ENCODE measurements at places on chromosomes 4 and X.

- DNase-seq = peak; percentile 44
Measured at GRCh38 chr4:14254252-14254651, 626.7 kb upstream of the BOD1L1 start.

GRCh38 chrX:39811376-39811775, 286.4 kb downstream of the BCOR start:
- DNase-seq = no peak

GRCh38 chr4:29131304-29131703, 1588.9 kb upstream of the PCDH7 start:
- no peak for DNase-seq

DNA sequence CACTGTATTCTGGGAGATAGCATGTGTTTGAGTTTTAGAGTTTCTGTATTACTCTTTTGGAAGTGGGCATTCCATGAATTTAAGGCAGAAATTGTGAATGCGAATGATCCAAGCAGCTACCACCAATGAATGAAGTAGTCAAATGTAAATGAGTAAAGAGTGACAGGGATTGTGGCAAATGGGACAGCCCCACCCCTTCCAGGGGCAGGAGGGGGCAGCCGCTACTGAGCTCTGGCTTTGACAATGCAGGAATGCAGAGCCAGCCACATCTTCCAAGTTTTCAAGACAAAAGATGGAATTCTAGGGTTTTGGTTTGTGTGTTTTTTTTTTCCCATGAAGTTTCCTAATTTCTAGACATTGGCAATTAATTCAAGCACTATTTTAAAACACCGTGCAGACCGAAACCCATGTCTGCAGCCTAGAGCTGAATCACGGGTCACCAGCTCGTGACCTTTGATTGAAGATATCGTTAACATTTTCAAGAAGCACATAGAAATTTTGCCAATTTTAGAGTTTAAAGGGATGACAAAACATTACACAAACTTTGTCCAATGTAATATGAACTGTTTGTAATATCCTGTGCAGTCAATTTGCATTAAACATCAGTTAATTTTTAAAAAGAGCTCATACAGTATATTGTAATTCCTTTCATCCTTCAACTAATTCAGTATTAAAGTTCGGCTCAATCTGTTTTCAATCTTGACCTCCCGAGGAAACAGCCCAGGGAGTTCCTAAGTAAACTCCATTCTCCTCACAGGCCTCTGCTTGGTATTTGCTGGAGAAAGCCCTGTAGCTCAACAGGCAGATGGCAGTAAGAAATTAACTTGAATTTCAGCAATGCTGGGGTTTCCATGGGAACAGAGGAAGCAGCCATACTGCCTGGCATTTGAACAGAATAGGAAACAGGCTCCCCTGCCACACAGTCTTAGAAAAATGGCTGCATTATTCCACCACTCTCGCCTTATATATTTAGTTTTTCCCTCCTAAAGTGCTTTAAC, 83.4 kb downstream of the UCHL1 start:
- peak; percentile 71 for DNase-seq

GRCh38 chr4:17763931-17764330, 17.5 kb downstream of the FAM184B start:
- no peak for DNase-seq

DNA sequence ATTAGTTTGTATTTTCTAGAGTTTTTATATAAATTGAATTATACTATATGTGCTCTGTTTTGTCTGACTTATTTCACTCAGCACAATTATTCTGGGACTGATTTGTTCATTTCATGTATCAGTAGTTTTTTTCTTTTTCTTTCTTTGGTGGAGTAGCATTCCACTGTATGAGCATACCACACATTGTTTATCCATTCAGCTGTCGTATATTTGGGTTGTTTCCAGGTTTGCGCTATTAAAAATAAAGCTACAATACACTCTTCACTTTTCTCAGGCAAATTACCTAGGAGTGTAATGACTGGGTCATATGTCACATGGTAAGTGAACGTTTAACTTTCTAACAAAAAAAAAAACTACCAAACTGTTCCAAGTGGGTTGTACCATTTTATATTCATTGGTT, 9.6 kb upstream of the OTUD4 start:
- no peak for DNase-seq

DNA sequence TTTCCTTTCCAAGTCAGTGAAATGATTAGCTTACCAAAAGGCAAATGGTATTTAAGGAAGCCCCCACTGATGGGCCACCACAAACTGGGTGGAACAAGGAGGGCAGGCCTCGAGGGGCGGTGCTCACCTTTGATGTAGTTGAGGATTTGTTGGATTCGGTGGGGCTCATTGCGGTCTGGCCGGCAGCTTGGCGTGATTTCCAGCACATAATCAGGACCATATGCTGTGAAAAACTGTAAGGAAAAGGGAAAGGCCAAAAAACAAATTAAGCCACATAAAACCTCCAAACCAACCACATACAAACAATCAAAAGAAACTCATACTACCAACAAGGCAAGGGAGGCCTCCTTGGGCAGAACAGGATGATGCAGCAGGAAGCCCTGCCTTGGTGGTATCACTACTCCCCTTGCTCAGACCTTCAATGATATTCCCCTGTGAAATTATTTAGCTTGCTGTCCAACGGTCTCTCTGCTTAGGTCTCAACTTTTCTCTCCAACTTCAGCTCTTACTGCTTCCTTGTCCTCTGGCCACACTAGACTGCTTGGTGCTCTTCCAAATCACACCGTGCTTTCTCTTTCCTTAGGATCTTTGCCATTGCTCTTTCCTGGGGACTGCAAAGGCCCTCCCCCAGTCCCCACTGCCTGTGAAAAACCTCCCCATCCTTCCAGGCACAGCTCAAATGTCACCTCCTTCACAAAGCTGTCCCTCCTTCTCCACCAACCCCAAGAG, 46.1 kb upstream of the CITED1 start:
- DNase-seq = no peak

DNA sequence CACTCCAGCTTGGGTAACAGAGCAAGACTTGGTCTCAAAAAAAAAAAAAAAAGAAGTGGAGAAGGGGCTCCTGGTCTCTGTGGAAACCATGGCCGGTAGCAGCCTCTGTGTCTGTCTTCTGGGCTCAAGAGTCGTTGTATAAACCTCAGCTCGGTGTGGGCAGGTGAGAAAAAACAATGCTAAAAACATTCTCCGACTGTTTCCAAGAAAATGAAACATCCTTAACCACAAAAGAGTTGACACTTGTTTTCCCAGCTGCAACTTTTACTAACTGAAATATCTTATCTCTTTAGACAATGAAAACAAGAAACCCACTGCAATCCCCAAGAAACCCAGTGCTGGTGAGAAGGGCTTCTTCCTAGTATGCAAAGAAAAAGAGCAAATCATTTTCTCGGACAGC, 26.2 kb downstream of the CD99 start:
- DNase-seq = no peak

DNA sequence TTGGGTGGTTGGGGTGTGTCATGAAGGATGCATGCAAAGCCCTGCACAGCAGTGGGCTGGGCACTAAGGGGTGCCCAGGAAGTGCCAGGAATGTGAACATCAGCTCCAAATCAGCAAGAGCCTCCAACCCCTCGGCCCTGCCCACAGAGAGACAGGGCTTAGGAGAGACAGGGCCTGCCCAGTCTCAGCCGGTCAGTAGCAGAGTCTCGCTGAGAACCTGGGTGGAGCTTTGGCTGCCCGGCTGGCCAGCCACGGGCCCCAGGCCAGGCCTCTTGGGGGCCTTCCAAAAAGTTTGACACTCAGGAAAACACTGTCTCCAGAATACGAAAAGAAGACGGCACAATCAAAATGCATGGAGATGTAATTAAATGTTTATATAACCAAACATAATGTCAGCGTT, 4.3 kb upstream of the MXD4 start:
- no peak for DNase-seq

- no peak for DNase-seq
Measured at GRCh38 chr4:95027905-95028618, 270.3 kb downstream of the BMPR1B start.

- DNase-seq = no peak
Measured at GRCh38 chrX:39755143-39756032, 342.4 kb downstream of the BCOR start.

- no peak for DNase-seq
Measured at GRCh38 chr4:182494103-182494502, 250.9 kb downstream of the TENM3 start.

DNA sequence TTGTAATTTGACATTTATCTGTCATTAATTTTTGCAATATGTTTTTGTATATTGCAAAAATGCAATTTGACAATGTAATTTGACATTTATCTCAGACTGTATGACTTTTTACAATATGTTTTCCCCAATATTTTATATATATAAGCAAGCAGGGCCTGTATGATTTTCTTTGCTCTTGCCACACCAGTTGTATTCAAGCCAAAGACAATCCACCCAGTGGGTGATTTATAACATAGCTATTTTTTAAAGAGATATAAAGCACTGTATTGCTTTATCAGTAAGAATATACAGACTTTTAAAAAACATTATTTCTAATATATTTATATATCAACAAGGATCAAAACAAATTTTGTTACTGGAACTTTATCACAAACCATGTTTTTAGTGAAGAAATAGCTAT, 47.3 kb downstream of the SLIT2 start:
- DNase-seq = no peak

DNA sequence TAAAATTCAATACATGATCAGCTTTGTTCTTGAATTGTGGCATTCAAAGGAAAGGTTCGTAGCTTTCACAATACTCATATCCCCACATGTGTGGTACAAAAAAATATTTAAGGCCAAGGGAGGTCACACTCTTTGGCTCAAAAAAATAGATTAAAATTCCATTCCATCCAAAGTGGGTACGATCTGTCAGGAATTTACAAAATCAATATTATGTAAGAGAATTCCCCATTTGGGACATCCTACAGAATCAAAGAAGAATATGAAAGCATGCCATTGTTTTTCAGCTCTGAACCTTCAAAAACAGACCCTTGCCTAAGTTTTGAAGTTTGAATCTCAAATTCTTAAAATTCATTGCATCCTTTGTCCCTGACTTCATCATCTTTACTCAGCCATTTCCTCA, 85.8 kb downstream of the MID1 start:
- DNase-seq = no peak

DNA sequence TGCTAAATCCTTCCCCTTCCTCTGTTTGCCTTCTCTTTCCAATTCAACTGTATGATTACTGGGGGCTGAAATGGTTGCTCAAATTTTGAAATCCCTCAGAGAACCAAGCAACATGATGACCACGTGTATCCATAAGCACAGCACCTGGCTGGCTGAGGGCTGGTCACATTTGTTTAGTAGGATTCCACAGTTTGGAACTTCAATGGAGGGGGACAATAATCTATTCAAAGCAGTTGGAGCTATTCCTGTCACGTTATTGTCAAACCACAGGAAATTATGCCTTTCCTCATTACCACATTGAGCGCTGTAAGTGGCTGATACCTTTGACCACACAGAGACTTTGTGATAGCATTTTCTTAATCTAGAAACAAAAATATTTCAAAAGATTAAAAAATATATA, 7.0 kb downstream of the TMSB4X start:
- peak; percentile 84 for DNase-seq

GRCh38 chr4:38673130-38673978, 9.4 kb downstream of the KLF3 start:
- no peak for DNase-seq

DNA sequence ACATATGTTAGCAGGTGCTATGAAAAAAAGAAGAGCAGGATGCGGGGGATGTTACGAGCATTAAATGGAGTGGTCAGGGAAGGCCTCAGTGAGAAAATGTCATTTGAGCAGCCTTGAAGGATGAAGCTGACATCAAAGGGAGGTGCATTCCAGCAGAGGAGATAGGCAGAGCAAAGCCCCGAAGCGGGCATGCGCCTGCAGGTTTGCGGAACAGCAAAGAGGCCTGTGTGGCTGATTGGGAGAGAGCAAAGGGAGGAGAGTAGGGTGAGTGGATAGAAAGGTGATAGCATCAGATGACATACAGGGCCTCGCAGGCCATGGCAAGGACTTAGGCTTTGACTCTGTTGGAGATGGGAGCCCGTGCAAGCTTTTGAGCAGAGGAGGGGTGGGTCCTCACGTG, 95.4 kb upstream of the GPR50 start:
- no peak for DNase-seq

- peak; percentile 20 for DNase-seq
Measured at GRCh38 chr4:61397174-61397573, 197.0 kb downstream of the ADGRL3 start.

DNA sequence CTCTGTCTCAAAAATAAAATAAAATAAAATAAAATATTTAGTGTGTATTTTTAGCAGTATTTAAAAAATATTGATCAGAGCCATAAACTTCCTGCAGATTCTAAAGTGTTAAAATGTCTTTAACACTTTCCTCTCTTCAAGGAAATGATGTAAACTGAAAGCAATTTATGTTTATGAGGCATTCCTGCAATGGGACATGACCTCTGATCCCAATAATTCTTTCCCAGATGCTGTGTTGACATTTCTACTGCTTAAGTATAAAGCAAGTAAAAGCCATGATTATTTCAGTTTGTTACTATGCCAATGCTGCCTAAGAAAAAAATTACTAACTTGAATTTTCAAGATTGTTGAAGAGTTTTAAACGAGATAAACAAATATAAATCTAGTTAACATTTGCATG, 29.0 kb downstream of the COQ2 start:
- DNase-seq = no peak

DNA sequence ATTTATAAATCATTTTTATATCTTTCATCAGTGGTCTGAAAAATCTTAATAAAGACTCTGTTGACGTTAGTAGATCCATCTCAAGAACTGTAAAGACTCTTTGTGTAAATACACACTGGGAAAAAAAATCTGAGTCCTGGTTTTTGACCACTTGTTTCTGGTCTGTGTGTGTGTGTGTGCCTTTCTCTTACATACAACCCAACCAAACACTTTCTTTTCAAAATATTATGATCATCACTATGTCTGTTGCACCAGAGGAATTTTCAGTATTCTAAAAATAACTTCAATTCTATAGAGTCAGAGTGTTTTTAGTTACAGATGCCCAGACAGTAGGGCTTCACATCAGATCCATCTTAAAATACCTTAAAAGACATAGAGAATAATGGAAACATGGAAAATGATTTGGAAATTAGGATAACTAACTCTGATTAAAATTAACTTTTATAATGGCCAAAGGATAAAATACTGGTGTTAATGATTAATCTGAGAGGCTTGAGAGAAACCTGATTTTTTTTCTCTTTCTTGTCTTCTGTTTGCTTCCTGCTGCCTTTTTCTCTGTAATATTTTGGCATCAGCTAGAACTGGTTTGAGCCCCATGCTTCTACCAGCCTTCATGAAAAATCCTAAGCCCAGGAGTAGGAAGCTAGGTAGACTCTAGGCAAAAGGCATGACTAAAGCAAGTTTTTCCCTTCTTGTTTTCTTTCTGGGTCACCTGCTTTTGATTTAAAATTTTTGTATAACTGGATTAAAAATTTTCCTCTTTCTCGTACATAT, 99.7 kb downstream of the ATXN3L start:
- DNase-seq = no peak
